ENCODE measurements at places on chromosomes 6 and 20.

DNA sequence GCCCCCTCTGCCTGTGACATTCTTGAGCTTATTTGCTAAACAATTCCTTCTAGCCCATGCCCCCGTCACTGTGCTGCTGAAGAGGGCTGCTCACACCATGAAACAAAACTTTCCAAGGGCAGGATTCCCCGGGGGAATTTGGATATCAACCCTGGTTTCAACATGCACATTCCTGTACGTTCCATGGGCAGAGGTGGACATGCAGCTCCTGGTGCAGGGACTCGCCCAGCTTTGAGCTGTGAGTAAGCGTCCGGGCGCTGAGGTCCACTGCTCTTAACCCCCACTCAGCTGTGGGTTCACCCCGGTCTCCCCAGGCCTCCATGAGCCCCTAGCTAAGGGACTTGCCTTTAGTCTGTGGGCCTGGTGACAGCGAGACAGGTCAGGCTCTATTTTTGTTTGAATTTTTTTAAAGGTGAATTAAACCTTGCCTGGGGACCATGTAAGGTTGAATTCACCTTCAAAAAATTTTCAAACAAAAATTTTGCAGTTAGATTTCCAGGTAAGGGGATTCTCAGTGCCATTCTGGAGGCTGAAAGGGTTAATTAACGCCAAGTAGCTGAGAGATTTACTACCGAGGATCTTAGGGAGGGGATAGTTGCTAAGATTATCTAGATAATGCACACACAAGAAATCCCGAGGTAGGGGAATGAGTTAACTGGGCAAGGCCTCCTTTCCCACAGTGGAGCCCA, 70.3 kb upstream of the SLC22A23 start:
- no peak for DNase-seq

- DNase-seq, result no peak
These were observed 1152.0 kb downstream of the HACE1 start for GRCh38 chr6:103707596-103708325.

DNA sequence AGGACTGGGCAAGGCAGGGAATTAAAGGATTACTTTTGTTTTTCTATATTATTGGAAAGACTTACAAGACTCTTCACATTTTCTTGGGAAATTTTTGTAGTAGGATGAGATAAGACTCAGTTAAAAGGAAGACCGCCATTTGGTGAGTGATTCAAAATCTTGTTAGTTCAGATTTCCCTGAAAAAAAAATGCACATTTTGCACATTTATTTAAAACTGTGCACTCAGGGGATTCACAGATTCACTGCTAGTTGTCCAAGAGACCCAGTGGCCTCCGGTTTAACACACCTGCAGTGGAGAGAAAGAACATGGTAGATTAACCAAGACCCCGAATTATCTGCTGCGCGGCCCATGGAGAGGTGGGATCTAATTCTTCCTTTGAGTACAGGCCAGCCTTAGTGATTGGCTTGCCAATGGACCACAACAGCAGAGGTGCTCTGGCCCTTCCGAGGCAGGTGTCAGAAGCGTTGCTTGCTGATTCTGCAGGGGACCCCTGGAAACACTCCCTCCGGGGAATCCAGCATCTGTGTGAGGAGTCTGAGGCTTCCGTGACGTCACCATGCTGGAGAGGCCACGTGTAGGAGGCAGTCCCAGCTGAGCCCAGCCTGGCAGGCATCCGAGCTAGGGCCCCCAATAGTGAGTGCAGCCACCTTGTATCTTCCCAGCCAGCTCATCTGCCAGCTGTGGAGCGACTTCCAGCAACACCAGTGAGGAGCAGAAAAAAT, 68.9 kb downstream of the ZNF217 start:
- no peak for DNase-seq

- DNase-seq, result no peak
These were observed 128.6 kb upstream of the PLCB4 start for GRCh38 chr20:8940326-8940725.

DNA sequence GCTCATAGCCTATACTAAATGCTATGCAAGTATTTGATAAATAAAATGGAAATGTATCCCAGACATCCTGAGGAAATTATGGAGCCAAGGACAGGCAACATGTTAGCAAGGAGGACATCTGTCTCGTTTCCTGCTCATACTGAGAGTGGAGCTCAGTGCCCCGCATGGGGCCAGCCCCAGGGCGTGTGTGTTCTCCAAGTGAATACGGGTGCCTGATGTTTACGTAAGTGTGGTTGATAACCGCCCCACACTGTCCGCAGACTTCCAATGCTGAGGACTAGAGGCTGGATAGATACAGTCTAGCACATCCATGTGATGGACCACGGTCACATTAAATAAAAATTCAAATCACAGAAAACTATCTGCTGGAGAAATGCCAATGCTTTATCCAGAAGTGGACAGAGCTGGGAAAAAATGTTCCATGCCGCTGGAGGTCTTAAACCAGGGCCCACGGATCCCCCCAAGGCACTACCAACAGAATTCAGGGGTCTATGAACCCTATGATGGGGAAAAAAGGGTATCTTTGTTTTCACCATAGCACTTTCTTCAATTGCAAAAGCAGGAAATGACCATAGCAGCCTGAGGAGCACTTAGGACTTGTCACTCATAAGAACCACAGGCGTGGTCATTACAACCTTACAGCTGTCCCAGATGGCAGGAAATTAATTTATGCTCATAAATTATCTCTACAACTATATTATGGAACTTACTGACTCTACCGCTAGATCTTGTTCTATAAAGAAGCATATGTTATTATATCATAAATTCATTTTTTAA, 24.9 kb downstream of the TGM2 start:
- DNase-seq, result no peak

- DNase-seq, result no peak
These were observed 401.1 kb downstream of the SAMD5 start for GRCh38 chr6:147909640-147910039.

GRCh38 chr6:47187113-47187512, 122.6 kb downstream of the TNFRSF21 start:
- no peak for DNase-seq

DNA sequence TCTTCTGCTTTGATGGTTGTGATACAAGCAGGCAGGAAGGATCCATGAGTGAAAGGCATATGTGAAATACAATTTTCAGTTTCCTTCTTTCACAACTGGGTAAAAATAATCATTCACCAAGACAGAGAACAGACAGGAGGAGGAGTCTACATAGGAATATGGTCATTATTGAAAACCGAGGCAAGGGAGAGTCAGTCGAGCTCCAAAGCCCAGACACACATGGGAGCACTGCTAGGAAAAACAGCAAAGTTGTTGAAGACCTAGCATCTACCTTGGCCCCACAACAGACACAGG, 260.6 kb downstream of the ERMARD start:
- no peak for DNase-seq

Measured in CD4-positive, alpha-beta T cell treated with Interleukin-2 at 100 ng/mL for 4 hours (primary cell).